ENCODE measurements at places on chromosomes 12 and 14.

DNA sequence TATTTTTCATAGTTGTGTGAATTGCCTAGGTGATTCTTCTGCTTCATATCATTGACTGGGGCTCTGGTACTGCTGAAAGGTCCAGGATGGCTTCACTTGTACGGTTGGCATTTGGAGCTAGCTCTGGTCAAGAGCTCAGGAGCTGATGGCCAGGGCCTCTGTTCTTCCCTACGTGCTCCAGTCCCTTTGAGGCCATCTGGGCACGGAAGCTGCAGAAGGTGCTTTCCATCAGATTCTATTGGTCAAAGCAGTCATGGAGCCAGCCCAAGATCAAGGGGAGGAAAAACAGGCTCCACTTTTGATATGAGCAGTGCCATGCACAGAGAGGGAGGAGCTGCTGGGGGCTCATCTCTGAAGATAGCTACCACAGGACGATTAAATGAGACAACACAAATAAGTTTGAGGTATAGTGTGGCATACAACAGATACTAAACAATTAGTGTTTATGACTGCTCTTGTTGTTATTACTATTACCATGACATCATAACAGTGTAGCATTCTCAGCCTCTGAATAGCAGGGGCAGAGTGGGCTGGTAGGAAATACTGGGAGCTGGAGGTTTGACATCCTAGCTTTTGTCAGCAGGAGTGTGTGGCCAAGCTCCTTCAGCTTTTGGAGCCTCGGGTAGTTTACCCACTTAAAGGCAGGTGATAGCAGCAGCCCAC, 10.4 kb downstream of the KRT83 start:
- no peak for DNase-seq

DNA sequence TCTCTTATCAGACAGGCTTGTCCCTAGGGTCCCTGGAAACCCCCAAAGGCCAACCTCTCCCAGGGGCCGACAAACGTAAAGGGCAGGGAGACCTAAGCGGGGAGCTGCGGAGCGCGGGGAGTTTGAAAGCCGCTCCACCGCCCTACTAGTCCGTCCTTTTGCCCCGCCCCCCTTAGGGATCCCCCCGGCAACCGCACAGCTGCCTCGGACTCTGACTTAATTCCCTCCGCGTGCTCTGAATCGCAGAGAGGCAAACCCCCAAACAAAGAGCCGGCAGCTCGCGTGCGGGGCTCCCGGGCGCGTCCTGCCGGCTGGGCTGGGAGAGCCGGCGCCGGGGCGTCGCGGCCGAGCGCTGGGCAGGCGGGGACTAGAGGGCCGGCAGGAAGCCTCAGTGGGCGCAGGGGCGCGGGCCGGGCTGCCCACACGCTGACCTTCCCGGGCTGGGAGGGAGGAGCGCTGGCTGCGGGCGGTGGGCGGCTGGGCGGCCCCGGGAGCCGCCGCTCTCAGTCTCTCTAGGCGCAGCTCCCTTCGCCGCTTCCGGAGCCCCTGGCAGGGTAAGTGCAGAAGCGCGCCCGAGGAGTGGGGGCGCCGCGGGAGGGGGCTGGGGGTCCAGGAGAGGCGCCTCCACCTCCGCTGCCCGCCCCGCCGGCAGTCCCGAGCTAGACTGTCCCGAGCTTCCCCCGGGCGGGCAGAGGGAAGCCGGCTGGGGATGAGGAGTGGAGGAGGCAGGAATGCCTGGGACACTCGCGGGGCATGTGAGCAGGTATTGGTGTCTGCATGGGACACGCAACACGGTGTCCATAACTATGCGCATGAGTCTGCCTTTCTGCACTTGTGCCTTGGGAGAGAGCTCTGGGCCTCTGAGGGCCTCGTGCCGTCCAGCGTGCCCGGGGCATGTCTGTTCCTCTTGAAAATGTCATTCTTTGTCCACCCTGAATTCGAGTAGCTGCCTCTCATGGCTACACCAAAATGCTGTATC, at the start of gene TSPAN11:
Gene TSPAN11, plus strand, starts transcription at position 506 of the 979 bp plus-strand sequence. CDS start 27,244 bp downstream, outside the sequence.
- DNase-seq: no peak

GRCh38 chr12:19456176-19456575, 16.9 kb downstream of the AEBP2 start:
- no peak for DNase-seq

- peak; percentile 24 for DNase-seq
Observed at GRCh38 chr12:6563448-6564050, 4.5 kb downstream of the NOP2 start.

- DNase-seq: no peak
Observed at GRCh38 chr12:98763656-98764055, 118.6 kb downstream of the APAF1 start.

- DNase-seq: no peak
Observed at GRCh38 chr14:89534902-89535685, 118.1 kb upstream of the FOXN3 start.

DNA sequence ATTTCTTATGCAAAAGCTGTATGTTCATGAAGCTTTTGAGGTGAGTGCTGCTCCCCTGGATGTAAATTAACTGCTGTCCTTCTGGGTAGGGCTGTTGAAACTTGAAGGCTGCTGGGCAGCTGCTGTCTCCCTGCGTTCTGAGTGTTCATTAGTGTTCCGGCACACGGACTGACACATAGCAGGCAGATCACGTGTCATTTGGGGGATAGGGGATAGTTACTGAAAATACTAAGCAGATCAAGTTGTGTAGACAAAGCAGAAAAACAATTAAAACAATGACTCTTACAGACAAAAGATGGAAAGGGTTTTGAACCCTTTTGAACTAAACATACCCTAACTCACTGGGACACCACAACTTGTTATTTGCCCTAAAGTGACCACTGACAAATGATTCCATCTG, 82.5 kb downstream of the PRICKLE1 start:
- no peak for DNase-seq

DNA sequence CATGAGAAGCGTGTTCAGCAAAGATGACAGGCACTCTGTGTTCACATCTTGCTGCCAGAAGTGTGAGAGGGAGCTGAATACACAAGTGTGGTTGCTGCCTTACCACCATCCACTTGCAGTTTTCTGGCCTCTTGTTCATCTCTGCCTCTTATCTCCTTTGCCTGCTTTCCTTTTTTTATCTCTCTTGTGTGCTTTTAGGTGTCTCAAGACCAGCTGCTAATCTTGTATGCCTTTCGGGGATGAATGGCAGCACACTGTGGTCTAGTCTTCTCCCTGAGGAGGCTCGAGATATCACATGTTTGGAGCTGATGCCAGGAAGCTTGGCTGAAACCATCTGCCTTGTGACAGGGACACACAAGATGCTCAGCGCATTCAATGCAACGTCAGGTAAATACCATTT, 17.2 kb downstream of the FAM234B start:
- no peak for DNase-seq

GRCh38 chr12:23084236-23084995, 459.4 kb downstream of the ETNK1 start:
- peak; percentile 26 for DNase-seq

DNA sequence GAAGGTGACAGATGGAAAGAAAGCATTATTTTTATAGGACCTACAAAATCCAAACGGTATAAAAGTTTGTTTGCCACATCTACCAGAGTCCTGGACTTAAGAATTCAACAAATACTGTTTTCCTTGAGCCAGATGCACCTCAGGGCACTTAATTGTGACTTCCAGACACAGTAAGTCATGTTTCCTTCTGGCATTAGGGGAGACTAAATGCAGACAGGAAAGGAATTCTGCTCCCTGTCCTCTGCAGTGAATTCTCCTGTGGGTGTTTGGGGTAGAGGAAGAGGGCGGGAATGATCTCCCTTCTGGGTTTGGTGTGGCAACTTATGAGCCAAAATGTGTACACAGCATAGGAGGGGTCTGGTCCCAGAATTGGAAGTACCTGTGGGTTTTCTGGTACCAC, 93.9 kb upstream of the ZDHHC17 start:
- no peak for DNase-seq

All from fibroblast of the conjunctiva (primary cell).